ENCODE measurements at places on chromosomes 2 and 18.
A peak's percentile ranks its signal among the peaks of the same experiment; 100 is the strongest.

DNA sequence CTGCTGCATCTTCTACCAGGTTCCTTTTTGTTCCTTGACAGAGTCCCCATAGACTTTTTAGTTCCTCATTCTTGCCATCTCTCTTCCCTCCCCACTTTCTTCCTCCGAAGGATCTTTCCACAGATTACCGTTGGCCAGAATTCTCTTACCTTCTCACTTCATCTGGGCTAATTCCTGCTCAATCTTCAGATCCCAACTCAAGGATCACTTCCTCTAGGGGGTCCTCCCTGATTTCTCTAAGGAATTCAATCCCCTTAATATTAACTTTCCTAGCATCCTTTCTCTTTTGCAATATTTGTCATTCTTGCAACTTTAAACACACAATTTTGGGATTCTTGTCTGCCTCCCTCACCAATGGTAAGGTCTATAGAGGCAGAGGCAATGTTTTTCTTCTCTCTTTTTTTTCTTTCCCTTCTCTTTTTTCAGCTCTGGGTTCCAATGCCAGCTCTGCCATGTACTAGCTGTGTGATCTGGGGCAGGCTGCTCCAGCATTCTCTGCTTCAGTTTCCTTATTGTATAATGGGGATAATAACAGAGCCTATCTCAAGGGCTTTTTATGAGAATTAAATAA is 5.4 kb upstream of the KCNE4 start:
- no peak for DNase-seq

DNA sequence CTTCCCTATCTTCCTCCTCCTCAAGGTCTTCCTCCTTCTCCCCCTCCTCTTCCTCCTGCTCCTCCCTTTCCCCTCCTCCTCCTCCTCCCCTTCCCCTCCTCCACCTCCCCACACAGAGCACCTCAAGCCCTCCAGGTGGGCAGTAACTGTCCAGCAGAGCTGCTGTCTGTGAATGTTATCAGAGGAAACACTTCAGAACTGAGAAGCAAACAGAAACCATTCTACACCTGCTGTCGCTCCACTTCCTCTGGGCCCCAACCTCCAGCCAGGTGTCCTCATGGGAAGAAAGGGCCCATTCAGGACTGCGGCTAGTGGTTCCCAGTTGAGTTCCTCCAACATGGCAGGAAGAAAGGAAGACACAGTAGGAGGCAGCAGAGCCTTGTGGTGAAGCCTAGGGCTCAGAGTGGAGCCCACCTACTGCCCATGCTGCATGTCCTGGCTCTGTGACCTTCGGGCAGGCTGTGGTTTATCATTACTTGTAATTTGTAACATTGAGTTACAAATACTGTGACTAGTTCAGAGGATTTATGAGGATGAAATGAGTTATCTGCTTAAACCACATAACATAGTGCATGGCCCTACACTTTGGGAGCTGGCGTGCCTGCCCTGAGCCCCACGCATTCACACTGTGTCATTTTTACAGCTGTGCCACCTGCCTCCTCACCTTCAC is 165.9 kb upstream of the ID2 start:
- no peak for DNase-seq

DNA sequence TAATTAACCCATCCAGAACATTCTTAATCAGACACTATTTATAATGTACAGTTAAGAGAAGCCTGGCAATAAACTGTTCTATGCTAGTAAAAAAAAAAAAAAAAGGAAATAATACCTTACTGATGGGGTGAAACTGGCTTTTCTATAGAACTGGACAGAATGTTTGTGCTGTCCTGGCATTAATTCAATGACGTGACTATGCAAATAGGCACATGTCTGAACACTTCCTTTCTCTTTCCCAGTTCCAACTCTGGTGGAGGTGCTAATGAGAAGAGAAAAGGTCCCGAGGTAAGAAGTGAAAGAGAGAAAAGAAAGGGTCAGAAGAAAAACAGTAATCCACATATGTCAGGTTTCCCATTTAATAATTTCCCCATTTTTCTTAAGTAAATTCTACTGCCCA is 508.4 kb downstream of the ZEB2 start:
- no peak for DNase-seq

DNA sequence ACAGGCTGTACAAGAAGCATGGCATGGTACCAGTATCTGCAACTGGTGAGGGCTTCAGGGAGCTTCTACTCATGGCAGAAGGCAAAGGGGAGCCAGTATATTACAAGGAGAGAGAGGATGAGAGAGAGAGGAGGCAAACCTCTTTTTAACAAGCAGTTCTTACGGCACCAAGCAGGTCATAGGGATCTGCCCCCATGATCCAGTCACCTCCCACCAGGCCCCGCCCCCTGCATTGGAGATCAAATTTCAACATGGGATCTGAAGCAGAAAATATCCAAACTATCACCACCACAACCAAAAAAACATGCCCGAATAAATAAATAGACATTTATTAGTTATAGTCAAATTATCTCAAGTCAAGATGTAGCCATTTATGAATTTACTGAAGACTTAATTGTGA is 14.5 kb upstream of the SLC35F5 start:
- no peak for DNase-seq

- DNase-seq = no peak
Measured at GRCh38 chr2:24885221-24886125, 34.6 kb downstream of the ADCY3 start.

DNA sequence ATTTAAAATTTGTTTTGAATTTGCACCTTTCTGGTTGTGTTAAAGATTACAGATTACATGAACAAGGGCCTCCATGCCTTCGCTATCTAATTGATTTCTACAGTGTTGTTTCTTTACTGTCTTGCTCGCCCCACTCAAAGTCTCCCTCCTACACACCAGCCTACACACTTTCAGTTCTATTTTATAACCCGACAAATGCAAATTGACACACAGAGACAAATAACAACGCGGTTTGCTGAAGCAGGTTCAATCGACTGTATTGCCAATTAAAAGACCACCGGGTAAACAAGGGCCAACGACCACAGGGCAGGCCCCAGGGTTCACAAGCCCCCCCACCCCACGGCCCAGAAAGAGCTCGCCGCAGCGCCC is 869 bp downstream of the STARD7 start:
- DNase-seq = no peak

DNA sequence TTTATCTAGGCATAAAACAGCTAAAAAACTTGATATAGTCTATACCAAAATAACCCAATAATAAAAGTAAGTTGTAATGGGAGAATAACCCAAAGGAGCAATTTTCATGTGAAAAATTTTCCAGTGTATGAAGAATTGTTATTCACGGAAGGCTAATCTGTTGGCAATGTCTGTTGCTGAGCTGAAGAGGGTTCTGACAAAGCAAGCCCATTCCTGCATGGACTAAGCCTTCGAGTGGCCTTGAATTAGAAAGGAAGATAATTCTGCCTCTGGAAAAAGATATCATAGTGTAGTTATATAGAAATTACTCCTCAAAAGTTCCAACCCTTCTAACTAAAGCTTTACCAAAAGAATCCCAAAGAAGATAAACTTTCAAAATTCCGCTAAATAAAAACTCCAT is 101.5 kb downstream of the MAP2 start:
- peak; percentile 31 for DNase-seq

GRCh38 chr2:134341476-134341875 is 87.6 kb downstream of the MGAT5 start:
- no peak for DNase-seq

GRCh38 chr2:126317790-126318431 is 338.0 kb upstream of the GYPC start:
- no peak for DNase-seq

DNA sequence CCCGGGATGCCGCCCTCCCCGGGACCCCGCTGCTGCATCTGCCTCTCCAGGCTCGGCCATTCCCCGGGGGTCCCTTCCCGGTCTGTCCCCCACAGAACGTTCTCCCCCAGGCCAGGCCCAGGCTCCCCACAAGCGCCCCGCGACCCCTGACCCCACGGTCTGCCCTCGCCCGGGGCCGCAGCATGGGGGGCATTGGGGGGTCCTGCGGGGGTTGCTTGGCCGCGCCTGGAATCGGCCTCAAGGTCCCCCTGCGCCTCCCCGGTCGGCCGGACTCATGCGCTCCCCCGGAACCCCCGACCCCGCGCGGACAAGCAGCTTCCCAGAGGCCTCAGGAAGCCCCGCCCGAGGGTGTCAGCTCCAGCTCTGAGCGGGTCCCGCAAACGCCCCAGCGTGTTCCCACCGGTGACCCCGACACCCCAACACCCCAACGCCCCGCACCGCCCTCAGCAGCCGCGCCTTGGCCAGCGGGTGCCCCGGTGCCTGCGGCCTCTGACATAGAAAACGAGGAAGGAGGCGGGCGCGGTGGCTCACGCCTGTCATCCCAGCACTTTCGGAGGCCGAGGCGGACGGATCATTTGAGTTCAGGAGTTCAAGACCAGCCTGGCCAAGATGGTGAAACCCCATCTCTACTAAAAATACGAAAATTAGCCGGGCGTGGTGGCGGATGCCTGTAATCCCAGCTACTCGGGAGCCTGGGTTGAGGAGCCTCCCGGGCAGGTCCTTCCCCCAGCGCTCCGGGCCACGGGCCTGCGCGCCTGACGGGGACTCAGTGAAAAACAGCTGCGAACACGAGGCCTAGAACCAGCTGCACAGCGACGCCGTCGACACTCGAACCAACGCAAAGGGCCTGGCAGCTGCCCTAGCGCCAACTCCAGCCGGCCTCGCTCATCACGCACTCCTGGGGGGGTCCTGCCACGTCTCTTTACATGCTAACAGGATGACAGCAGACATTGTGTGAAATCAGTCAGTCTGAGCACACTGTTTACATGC is 61.8 kb upstream of the CTDP1 start:
- no peak for DNase-seq

Data from muscle of arm (tissue), 14 donors.